Heart right ventricle (tissue), 16 donors: ENCODE measurements at places on chromosomes 16 and 17. TPM values are rescaled to one million over a fixed set of nuclear protein-coding genes. Genes with fewer than 3 reads are reported as not detected.

DNA sequence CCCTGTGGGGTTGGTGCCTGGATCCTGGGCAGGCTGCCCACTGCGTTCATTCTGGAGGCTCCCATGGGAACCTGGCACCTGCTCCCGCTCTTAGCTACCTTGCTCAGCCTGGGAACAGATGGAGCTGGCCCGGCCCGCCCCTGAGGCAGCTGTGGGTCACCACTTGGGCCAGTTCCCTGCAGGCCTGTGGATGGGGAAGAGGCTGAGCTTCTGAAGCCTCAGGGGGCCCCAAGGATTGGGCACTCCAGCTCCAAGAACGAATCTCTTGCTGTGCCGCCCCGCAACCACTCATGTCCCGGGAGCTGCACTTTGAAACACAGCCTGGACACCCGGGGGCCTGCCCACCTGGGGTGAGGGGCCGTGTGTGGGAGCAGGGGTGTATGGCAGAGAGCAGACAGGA lies 37.7 kb downstream of the BAHCC1 start:
- no peak overlapping the region for H3K4me3 ChIP-seq
- no peak overlapping the region for H3K27ac ChIP-seq
- peaks cover 23% of the 10 kb centered on the region for H3K27me3 ChIP-seq
- no peak for DNase-seq
- no peaks in the 10 kb centered on the region for H3K36me3 ChIP-seq
- H3K4me1 ChIP-seq = peaks cover 84% of the 10 kb centered on the region

The CLEC18B gene
- 0.44 TPM for total RNA-seq

The TBX6 gene
- 0.60 TPM for total RNA-seq

The FAM20A gene
- 6.3 TPM for total RNA-seq

- no peaks in the 10 kb centered on the region for H3K4me1 ChIP-seq
- H3K36me3 ChIP-seq = no peaks in the 10 kb centered on the region
- no peak overlapping the region for H3K27ac ChIP-seq
- DNase-seq = no peak
These were observed 1403.8 kb upstream of the GOT2 start for GRCh38 chr16:60137891-60138290.

The MT1F gene
- 3.6 TPM for total RNA-seq

- H3K4me1 ChIP-seq = peaks cover 48% of the 10 kb centered on the region
- DNase-seq = peak; percentile 31
- H3K4me3 ChIP-seq = no peak overlapping the region
These were observed 6.3 kb downstream of the HSBP1 start for GRCh38 chr16:83813823-83814658.

DNA sequence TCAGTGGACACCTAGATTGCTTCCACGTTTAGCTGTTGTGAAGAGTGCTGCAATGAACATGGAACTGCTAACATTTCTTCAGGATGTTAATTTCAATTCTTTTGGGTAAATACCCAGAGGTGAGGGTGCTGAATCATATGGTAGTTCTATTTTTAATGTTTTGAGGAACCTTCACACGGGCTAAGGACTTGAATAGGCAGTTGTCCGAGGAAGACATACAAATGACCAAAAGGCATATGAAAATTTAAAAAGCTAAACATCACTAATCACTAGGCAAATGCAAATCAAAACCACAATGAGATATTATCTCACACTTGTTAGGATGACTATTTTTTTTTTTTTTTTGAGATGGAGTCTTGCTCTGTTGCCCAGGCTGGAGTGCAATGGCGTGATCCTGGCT lies 173.3 kb downstream of the PRKCB start:
- no peak overlapping the region for H3K27ac ChIP-seq
- H3K36me3 ChIP-seq = no peaks in the 10 kb centered on the region
- no peaks in the 10 kb centered on the region for H3K4me1 ChIP-seq
- no peak for DNase-seq
- no peak overlapping the region for H3K4me3 ChIP-seq
- no peaks in the 10 kb centered on the region for H3K27me3 ChIP-seq

The PLXDC1 gene
- 11.3 TPM for total RNA-seq

DNA sequence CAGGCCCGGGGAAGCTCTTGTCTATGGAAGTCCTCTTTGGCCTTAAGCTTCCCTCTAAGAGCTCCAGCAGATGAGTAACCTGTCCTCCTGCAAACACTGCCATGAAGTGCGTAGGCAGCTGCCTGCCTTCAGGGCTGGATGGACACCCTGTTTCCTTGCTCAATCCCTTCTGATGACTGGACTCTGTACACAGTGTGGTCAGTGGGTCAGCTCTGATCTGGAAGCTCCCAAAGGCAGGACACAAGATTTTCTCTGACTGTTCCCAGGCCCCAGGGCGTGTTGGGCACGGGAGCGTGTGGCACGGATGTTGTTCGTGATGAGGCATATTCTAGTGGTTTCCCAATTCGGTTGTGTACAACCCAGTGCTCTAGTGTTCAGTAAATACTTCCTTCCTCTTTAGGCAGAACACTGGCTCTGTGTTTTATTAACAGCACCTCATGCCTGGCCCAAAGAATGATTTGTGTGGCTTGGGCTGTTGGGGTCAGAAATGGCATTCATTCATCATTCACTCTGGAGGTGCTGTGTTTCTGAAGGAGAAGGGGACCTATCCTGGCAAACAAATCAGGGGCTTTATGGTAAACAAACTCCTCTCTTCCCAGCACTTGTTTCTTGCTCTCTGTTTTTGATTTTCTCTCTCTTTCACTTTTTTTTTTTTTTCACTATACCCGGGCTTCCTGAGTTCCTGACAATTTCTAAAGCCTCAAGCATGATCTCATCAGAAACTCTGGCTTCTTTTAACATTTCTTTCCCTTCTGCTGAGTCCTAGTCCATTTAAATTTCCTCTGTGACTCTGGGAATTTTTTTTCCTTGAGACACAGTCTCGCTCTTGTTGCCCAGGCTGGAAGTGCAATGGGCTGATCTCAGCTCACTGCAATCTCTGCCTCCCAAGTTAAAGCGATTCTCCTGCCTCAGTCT lies 12.0 kb upstream of the RNF157 start:
- H3K4me1 ChIP-seq = peaks cover 14% of the 10 kb centered on the region
- peak overlapping the region; percentile 31 for H3K27ac ChIP-seq
- no peak overlapping the region for H3K4me3 ChIP-seq
- DNase-seq = no peak
- H3K36me3 ChIP-seq = no peaks in the 10 kb centered on the region

GRCh38 chr17:63246344-63246743 lies 199.8 kb downstream of the CYB561 start:
- DNase-seq = no peak
- H3K4me3 ChIP-seq = no peak overlapping the region
- no peak overlapping the region for H3K27ac ChIP-seq
- H3K27me3 ChIP-seq = no peaks in the 10 kb centered on the region
- H3K36me3 ChIP-seq = no peaks in the 10 kb centered on the region
- H3K4me1 ChIP-seq = peaks cover 16% of the 10 kb centered on the region

The VEZF1 gene
- 64.6 TPM for total RNA-seq

DNA sequence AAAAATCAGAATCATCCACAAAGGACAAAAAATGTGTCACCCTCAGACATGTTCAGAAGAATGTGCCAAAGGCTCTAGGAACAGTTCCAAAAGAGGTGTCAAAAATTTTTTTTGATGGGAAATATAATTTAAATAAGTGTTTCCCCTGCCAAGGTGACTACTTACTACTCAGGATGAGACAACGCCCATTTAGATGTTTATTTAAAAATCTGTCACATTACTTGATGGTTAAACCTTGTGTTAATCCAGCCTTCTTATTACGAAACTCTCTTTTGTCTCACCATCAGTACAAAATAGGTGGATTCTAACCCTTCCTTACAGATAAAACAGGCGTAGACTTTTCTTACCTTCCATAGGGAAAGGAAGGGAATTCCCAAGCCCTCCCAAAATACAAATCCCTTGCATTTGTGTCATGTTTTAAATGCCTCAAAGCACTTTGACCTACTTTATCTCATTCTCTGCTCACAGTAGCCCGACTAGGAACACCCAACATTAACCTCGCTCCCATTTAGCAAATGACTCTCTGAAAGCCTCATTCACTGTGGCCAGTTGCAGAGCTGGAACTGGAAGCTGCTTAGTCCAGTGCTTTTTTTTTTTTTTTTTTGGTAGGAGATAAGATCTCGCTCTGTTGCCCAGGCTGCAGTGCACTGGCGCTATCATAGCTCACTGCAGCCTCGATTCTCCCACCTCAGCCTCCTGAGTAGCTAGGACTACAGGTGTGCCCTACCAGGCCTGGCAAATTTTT lies 5.8 kb upstream of the GNA13 start:
- no peak overlapping the region for H3K4me3 ChIP-seq
- DNase-seq = no peak
- no peaks in the 10 kb centered on the region for H3K27me3 ChIP-seq

- H3K36me3 ChIP-seq = no peaks in the 10 kb centered on the region
- H3K4me1 ChIP-seq = peaks cover 81% of the 10 kb centered on the region
- no peaks in the 10 kb centered on the region for H3K27me3 ChIP-seq
- peak overlapping the region; percentile 99 for H3K27ac ChIP-seq
These were observed 233.6 kb downstream of the SEC14L1 start for GRCh38 chr17:77374170-77374936.

DNA sequence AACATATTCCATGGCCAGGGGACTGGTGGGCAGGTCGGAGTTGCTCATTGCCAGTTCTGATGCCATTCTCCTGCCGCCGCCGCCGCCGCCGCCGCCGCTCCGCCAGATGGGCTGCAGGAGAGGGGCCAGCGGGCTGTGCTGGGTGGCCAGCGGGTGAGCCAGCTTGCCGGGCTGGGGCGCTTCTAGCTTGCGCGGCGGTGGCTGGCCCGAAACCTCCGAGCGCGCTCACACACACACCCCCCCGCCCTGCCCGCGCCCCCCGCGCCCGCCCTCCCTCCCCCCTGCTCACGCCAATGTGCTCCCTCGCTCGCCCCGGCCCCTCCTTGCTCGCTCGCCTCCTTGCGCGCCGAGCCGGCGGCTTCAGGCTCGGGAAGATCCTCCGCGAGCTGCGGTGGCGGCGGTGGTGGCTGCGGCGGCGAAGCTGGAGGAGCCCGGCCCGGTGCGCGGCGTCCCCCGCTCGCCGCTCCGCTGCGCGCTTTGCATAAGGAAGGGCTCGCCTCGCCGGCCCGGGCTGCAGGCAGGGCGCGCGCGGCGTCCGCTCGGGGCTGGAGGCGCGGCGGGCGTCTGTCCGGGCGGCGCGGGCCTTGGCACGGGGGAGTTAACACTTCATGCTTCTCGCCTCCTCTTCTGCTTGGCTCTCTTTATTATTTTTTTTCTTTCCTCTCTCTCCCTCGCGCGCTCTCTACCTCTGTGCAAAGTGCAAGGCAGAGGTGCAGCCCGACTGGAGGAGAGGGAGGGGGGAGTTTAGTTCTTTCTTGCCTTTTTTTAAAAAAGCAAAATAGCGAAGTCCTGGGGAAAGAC lies 500 bp downstream of the MAF start:
- peak; percentile 42 for DNase-seq
- peaks cover 13% of the 10 kb centered on the region for H3K4me1 ChIP-seq
- H3K27me3 ChIP-seq = no peaks in the 10 kb centered on the region
- H3K36me3 ChIP-seq = no peaks in the 10 kb centered on the region

The PABPN1L gene
- total RNA-seq = not detected

DNA sequence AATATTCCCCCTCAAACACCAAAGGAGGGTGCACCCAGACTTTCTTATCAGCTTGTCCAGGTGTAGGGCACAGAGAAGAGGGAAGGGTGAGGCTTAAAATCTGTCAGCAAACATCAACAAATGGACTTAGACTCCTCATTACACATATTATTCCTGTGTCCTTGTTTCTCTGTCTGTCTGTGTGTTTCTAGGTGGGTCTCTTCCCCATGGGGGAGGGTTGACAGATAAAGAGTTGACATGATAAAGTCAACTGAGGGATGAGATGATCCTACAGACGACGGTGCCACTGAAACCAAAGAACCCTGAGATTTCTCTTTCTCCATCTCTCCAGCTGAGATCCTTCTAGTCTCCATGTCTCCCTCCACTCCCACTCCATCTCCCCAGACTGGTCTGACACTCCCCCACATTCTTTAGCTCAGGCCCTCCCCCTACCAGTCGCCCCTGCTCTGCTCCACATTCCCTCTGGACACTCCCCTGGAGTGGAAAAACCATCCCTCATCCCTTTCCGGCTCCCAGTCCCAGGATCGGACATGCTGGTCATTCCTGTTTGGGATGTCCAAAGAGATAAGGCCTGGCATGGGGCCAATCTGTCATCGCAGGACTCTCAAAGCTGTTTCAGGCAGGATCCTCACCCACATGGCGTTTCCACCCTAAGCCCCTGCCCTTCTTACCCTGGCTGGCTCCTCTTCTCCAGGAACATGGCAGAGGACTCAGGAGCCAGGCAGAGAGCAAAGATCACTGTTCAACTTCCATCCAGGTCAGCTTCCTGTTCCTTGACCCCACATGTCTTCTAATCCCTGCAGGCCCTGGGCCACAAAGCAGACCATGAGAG lies 2.9 kb upstream of the ITGA3 start:
- H3K36me3 ChIP-seq = no peaks in the 10 kb centered on the region
- DNase-seq = no peak
- peaks cover 23% of the 10 kb centered on the region for H3K4me1 ChIP-seq
- peak overlapping the region; percentile 3 for H3K27ac ChIP-seq

DNA sequence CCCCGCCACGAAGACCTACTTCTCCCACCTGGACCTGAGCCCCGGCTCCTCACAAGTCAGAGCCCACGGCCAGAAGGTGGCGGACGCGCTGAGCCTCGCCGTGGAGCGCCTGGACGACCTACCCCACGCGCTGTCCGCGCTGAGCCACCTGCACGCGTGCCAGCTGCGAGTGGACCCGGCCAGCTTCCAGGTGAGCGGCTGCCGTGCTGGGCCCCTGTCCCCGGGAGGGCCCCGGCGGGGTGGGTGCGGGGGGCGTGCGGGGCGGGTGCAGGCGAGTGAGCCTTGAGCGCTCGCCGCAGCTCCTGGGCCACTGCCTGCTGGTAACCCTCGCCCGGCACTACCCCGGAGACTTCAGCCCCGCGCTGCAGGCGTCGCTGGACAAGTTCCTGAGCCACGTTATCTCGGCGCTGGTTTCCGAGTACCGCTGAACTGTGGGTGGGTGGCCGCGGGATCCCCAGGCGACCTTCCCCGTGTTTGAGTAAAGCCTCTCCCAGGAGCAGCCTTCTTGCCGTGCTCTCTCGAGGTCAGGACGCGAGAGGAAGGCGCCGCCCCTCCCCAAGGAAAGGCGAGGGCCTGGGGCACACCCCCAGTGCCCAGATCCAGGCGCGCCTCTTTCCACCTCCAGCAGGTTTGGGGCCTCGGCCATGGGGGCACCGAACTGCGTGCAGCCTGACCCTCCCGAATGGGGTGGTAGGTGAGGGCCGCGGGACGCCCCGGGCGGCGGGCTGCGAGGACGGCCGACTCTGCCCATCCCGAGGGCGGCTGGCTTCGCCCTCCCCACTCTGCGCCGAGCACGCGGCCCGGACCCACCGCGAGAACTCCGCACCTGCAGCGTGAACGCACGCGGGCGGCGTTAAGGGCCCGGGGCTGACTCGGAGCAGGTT lies 664 bp downstream of the HBQ1 start:
- H3K4me1 ChIP-seq = peaks cover 19% of the 10 kb centered on the region
- H3K36me3 ChIP-seq = peaks cover 13% of the 10 kb centered on the region
- DNase-seq = no peak
- H3K4me3 ChIP-seq = peak overlapping the region; percentile 42

- no peaks in the 10 kb centered on the region for H3K27me3 ChIP-seq
- no peaks in the 10 kb centered on the region for H3K36me3 ChIP-seq
- H3K27ac ChIP-seq = no peak overlapping the region
- no peaks in the 10 kb centered on the region for H3K4me1 ChIP-seq
- DNase-seq = no peak
- no peak overlapping the region for H3K4me3 ChIP-seq
These were observed 79.6 kb upstream of the LHX1 start for GRCh38 chr17:36857698-36858097.
